ENCODE measurements at places on chromosomes 16 and 17. TPM values are rescaled to one million over a fixed set of nuclear protein-coding genes. Genes with fewer than 3 reads are reported as not detected.

GRCh38 chr16:83802135-83802534, 5.6 kb upstream of the HSBP1 start:
- DNase-seq = no peak

GRCh38 chr17:30232015-30232823, 3.3 kb downstream of the SLC6A4 start:
- DNase-seq = no peak

PERCC1 gene
- total RNA-seq = not detected

NPB gene
- total RNA-seq = 0.19 TPM

FNDC8 gene
- total RNA-seq = not detected

MYH2 gene
- total RNA-seq = 0.33 TPM

Data from left ventricle myocardium inferior (tissue), 1 donor.